ENCODE measurements at places on chromosomes 5 and 9. TPM values are rescaled to one million over a fixed set of nuclear protein-coding genes. Genes with fewer than 3 reads are reported as not detected.
A peak's percentile ranks its signal among the peaks of the same experiment; 100 is the strongest.

- no peak for DNase-seq
- H3K4me3 ChIP-seq, result no peak overlapping the region
- no peak overlapping the region for H3K27ac ChIP-seq
- H3K4me1 ChIP-seq, result no peaks in the 10 kb centered on the region
- H3K27me3 ChIP-seq, result peaks cover 5% of the 10 kb centered on the region
Measured at GRCh38 chr9:79980432-79980831, 408.7 kb downstream of the TLE4 start.

DNA sequence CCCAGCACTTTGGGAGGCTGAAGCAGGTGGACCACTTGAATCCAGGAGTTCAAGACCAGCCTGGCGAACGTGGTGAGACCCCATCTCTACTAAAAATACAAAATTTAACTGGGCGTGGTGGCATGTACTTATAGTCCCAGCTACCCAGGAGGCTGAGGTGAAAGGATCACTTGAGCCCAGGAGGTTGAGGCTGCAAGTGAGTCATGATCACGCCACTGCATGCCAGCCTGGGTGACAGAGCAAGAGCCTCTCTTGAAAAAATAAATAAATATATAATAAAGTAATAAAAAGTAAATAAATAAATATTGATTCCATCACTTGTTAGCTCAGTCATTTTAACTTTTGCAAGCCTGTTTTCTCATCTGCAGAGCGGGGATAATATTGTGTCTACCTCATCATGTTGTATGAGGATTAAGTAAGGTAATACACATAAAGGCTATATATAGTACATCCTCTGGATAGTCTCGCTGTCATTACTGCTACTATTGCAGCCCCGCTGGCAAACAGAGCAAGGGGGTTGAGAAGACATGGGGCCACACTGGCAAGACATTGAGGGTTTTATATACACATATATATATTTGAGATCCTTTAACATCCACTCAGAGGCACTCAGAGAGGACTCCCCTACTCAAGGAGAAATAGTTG is 210.9 kb downstream of the C9orf152 start:
- peaks cover 11% of the 10 kb centered on the region for H3K36me3 ChIP-seq
- H3K27me3 ChIP-seq, result peaks cover 15% of the 10 kb centered on the region
- no peak for DNase-seq
- H3K4me1 ChIP-seq, result no peaks in the 10 kb centered on the region
- H3K4me3 ChIP-seq, result no peak overlapping the region

GRCh38 chr9:71602652-71603051 is 165.7 kb downstream of the CEMIP2 start:
- H3K4me1 ChIP-seq, result no peaks in the 10 kb centered on the region
- DNase-seq, result no peak
- H3K27ac ChIP-seq, result no peak overlapping the region
- peaks cover 2% of the 10 kb centered on the region for H3K27me3 ChIP-seq
- no peak overlapping the region for H3K4me3 ChIP-seq

GRCh38 chr9:131727795-131728545 is 11.9 kb downstream of the RAPGEF1 start:
- peaks cover 35% of the 10 kb centered on the region for H3K36me3 ChIP-seq
- H3K4me3 ChIP-seq, result peak overlapping the region; percentile 55
- no peak for DNase-seq

DNA sequence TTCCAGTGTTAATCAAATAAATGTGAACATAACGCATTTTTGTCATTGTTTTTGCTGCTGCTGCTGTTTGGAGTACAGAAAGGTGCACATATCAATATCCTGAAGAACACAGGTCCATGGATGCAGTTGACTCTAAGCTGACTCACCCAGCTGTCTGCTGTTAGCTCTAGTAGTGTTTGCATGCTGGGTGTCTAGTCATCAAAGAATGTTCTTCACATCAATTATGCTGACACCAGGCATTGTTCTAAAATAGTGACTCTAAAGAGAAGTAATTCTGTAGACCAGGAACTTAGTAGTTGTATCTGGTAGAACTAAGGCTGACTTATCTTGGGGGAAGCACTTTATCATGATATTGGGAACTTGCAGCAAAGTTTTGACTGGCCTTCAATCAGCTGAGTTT is 55.7 kb upstream of the DPYSL3 start:
- no peak for DNase-seq
- H3K4me3 ChIP-seq, result no peak overlapping the region
- no peaks in the 10 kb centered on the region for H3K36me3 ChIP-seq
- H3K27me3 ChIP-seq, result no peaks in the 10 kb centered on the region
- no peaks in the 10 kb centered on the region for H3K4me1 ChIP-seq

- peak overlapping the region; percentile 89 for H3K4me3 ChIP-seq
- H3K27me3 ChIP-seq, result no peaks in the 10 kb centered on the region
- H3K36me3 ChIP-seq, result peaks cover 18% of the 10 kb centered on the region
- peaks cover 47% of the 10 kb centered on the region for H3K4me1 ChIP-seq
- H3K27ac ChIP-seq, result peak overlapping the region; percentile 97
Measured at GRCh38 chr5:154038261-154038706, 426 bp downstream of the FAM114A2 start.

- no peaks in the 10 kb centered on the region for H3K27me3 ChIP-seq
- no peaks in the 10 kb centered on the region for H3K36me3 ChIP-seq
- DNase-seq, result no peak
- H3K27ac ChIP-seq, result no peak overlapping the region
- no peaks in the 10 kb centered on the region for H3K4me1 ChIP-seq
- H3K4me3 ChIP-seq, result no peak overlapping the region
Measured at GRCh38 chr5:147336876-147337275, 102.0 kb downstream of the STK32A start.

- H3K27ac ChIP-seq, result no peak overlapping the region
- H3K4me1 ChIP-seq, result no peaks in the 10 kb centered on the region
- no peak for DNase-seq
- no peaks in the 10 kb centered on the region for H3K27me3 ChIP-seq
- no peak overlapping the region for H3K4me3 ChIP-seq
- no peaks in the 10 kb centered on the region for H3K36me3 ChIP-seq
Measured at GRCh38 chr9:104856413-104856941, 71.5 kb downstream of the ABCA1 start.

DNA sequence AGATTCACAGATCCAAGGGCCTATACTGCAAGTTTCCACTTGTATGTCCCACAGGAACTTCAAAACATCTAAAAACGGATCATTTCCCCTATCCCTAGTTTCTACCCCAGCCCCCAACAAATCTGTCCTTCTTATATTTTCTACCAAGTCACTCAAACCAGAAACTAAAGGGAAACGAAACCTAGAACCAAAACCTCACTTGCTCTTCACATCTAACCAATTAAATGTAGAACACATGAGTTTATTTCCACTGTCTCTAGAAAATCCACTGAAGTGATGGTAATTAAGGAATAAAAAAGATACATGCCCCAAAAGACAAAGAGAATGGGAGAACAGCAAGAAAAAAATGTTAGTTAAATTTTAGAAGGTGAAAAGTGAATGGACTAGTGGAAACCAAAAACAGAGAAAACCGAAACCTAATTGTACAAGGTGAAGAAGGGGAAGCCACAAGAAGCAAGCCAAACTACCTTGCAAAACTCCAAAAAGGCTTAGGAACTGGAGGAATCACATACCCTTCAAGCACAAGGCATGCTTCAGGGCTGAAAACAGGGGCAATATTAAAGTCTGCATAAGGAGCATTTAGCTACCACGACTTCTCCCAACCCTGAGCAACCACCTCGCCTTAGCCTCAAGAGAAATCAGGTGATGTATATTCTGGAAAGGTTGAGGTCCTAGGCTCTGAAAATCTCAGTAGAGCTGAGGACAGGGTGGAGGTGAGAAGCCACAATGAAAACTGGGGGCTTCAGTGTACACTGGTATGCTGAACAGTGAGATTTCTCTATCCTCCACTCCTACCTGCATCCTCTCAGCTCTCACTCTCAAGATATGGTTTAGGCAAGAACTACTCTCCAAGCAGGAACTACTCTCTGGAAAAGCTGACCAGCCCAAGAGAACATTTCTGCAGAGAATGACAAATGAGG is 11.1 kb downstream of the SMU1 start:
- DNase-seq, result no peak
- H3K36me3 ChIP-seq, result peaks cover 50% of the 10 kb centered on the region
- peaks cover 21% of the 10 kb centered on the region for H3K4me1 ChIP-seq

DNA sequence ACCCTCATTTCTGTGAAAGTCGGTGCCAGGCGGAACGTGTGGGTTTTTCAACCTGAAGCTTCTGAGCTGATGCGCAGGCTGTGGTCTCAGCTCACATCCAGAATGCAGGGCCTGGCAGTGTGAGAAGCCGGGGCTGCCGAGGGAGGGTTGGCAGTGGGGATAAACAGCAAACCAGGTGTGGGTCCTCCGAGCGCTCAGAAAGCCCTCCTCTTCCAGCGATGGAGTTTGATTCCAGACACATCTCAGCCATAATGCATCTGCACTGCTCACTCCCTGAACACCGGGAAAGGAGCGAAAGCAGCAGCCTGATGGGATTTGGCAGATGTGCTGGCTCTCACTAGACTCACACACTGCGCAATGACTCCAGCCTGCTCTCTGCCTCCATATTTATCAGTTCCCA is 280.1 kb downstream of the HSPA4 start:
- no peak for DNase-seq
- no peaks in the 10 kb centered on the region for H3K27me3 ChIP-seq
- H3K36me3 ChIP-seq, result no peaks in the 10 kb centered on the region

GRCh38 chr5:127875235-127876021 is 172.2 kb downstream of the CCDC192 start:
- DNase-seq, result peak; percentile 30
- no peak overlapping the region for H3K4me3 ChIP-seq
- H3K27me3 ChIP-seq, result no peaks in the 10 kb centered on the region
- no peaks in the 10 kb centered on the region for H3K36me3 ChIP-seq

GRCh38 chr5:133445744-133446143 is 166.6 kb downstream of the FSTL4 start:
- H3K4me3 ChIP-seq, result no peak overlapping the region
- no peaks in the 10 kb centered on the region for H3K27me3 ChIP-seq
- no peaks in the 10 kb centered on the region for H3K36me3 ChIP-seq
- DNase-seq, result no peak
- H3K4me1 ChIP-seq, result no peaks in the 10 kb centered on the region

DNA sequence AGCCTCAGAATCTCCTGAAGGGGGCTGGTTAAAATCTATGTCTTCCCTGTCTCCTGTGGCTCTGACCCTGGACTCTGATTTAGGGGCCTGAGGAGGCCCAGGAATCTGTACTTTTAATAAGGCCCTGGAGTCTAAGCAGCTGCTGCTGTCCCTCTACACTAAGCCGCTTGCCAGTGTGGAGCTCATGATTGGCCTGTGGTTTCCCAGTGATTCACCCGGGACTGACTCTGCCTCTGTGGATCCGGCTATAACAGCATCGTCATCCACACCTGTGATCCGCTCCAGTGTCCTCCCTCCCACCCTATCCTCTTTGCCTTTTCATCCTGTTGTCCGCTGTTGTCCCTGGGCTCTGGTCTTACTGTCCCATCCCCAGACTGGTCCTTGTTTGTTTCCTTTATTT is 3.7 kb downstream of the SLC31A2 start:
- H3K36me3 ChIP-seq, result peaks cover 9% of the 10 kb centered on the region
- H3K27me3 ChIP-seq, result peaks cover 10% of the 10 kb centered on the region
- H3K4me1 ChIP-seq, result peaks cover 38% of the 10 kb centered on the region
- no peak overlapping the region for H3K4me3 ChIP-seq
- H3K27ac ChIP-seq, result no peak overlapping the region

DNA sequence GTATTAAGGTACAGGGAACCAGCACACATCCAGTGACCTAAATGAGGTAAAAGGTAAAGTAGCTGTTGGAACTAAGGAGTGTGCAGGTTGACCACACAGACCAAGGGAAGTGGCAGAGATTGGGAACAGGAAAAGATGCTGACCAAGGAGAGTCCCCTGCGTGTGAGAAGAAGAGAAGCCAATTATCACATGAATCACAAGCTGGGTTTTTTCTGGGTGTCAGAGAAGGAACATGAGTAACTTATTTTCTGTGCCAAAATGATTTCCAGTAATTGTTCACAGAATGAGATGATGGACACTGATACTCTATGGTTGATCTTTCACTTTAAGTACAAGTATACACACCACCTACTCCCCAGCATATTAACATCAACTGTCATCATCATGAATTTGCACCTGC is 130.7 kb upstream of the ACO1 start:
- DNase-seq, result no peak
- no peaks in the 10 kb centered on the region for H3K4me1 ChIP-seq
- no peaks in the 10 kb centered on the region for H3K36me3 ChIP-seq
- H3K27ac ChIP-seq, result no peak overlapping the region

DNA sequence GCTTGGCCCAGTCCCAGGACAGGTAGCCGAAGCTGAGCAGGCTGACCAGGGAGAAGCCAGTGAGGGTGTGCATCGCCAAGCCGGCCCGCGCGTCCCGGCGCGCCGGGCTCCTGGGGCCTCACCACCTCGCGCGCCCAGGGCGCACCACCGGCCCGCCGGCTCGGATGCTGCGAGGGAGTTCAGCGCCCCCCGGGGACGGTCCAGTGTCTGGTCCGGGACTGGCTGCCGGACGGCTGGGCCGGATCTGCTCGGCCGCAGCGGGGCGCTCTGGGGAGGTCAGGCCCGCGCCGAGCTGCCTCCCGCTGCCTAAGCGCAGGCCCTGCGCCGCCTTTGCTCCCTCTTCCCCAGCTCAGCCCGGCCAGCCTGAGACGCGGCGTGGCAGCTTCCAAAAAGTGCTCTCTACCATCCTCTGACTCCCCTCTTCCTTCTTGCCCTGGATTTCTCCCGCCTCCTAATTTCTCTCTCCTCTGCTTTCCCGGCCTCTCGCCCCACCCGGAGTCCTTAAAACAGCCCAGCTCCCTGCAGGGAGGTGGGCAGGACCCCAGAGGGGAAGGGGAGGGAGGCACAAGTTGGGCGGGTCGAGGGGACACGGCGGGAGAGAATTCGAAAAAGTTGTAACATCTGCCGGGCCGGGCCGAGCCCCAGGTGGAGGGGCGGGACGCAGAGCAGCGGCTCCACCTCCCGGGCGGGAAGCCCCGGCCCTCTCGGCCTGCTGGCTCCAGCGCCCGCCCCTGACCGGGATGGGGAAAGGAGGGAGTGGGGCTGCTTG is at the start of gene ARSI:
Gene ARSI, minus strand, starts transcription at position 605 of the 769 bp plus-strand sequence. Its CDS starts 532 bp downstream, at position 73.
- no peaks in the 10 kb centered on the region for H3K36me3 ChIP-seq
- H3K27ac ChIP-seq, result no peak within 1 kb of the TSS
- H3K27me3 ChIP-seq, result peaks cover 40% of the 10 kb centered on the region
- H3K4me1 ChIP-seq, result peaks cover 2% of the 10 kb centered on the region

GRCh38 chr5:6419340-6419852 is 29.3 kb upstream of the UBE2QL1 start:
- H3K36me3 ChIP-seq, result no peaks in the 10 kb centered on the region
- H3K27me3 ChIP-seq, result no peaks in the 10 kb centered on the region
- no peak overlapping the region for H3K27ac ChIP-seq
- no peaks in the 10 kb centered on the region for H3K4me1 ChIP-seq
- DNase-seq, result no peak
- H3K4me3 ChIP-seq, result no peak overlapping the region

- DNase-seq, result no peak
- H3K4me1 ChIP-seq, result no peaks in the 10 kb centered on the region
- H3K27me3 ChIP-seq, result no peaks in the 10 kb centered on the region
- H3K36me3 ChIP-seq, result no peaks in the 10 kb centered on the region
- no peak overlapping the region for H3K27ac ChIP-seq
- H3K4me3 ChIP-seq, result no peak overlapping the region
Measured at GRCh38 chr5:149808264-149808982, 78.3 kb downstream of the PPARGC1B start.

GRCh38 chr9:138050472-138051330 is 173.1 kb downstream of the CACNA1B start:
- no peaks in the 10 kb centered on the region for H3K4me1 ChIP-seq
- no peak overlapping the region for H3K27ac ChIP-seq
- H3K4me3 ChIP-seq, result no peak overlapping the region
- H3K27me3 ChIP-seq, result no peaks in the 10 kb centered on the region
- peak; percentile 2 for DNase-seq

- no peaks in the 10 kb centered on the region for H3K27me3 ChIP-seq
- peak overlapping the region; percentile 75 for H3K4me3 ChIP-seq
- DNase-seq, result no peak
- H3K27ac ChIP-seq, result no peak overlapping the region
Measured at GRCh38 chr5:108925073-108925472, 177.4 kb downstream of the FER start.

Gene PFN3
- not detected for total RNA-seq

Gene DIMT1
- total RNA-seq, result 25.5 TPM

Gene NDUFAF2
- 22.3 TPM for total RNA-seq

Gene BOD1
- total RNA-seq, result 22.6 TPM

Gene THBS4
- total RNA-seq, result 0.64 TPM
